ENCODE measurements at places on chromosomes 11 and 22. TPM values are rescaled to one million over a fixed set of nuclear protein-coding genes. Genes with fewer than 3 reads are reported as not detected.

Gene TREH
- total RNA-seq, result not detected

Gene FAM180B
- total RNA-seq, result not detected

Gene BCO2
- 1.1 TPM for total RNA-seq

Gene GNG3
- total RNA-seq, result not detected

Gene OR51B4
- total RNA-seq, result not detected

Gene SYT9
- total RNA-seq, result 0.15 TPM

Gene OR8G5
- not detected for total RNA-seq

Gene CAPN5
- 7.1 TPM for total RNA-seq

Gene OR5D13
- not detected for total RNA-seq

Gene MAPK8IP1
- 6.6 TPM for total RNA-seq

Gene SLC25A45
- total RNA-seq, result 16.6 TPM

Gene FOLR2
- total RNA-seq, result not detected

Gene MMP13
- not detected for total RNA-seq

Gene UBQLN3
- total RNA-seq, result not detected

Gene MYBPC3
- 0.08 TPM for total RNA-seq

Gene OR8G1
- not detected for total RNA-seq

Gene ADM2
- total RNA-seq, result 0.60 TPM

Gene RAB6A
- total RNA-seq, result 70.9 TPM

Gene EXPH5
- total RNA-seq, result 0.05 TPM

Gene PKNOX2
- not detected for total RNA-seq

Gene KRTAP5-1
- total RNA-seq, result not detected

Gene KMT5B
- 24.4 TPM for total RNA-seq

Gene SMTNL1
- not detected for total RNA-seq

Gene RCE1
- 52.1 TPM for total RNA-seq

Gene MS4A6A
- not detected for total RNA-seq

Gene CDC42BPG
- 1.0 TPM for total RNA-seq

Gene CABP4
- total RNA-seq, result not detected

Data from A549 treated with dexamethasone at 1 μM for 4 hours (cell line).